ENCODE measurements at places on chromosomes 3 and 15. TPM values are rescaled to one million over a fixed set of nuclear protein-coding genes. Genes with fewer than 3 reads are reported as not detected.

- no peak for DNase-seq
Observed at GRCh38 chr3:16692486-16693344, 87.5 kb upstream of the DAZL start.

- no peak for DNase-seq
Observed at GRCh38 chr3:56939834-56940233, 120.6 kb upstream of the SPATA12 start.

GRCh38 chr3:46114323-46114988 is 87.2 kb upstream of the XCR1 start:
- no peak for DNase-seq

DNA sequence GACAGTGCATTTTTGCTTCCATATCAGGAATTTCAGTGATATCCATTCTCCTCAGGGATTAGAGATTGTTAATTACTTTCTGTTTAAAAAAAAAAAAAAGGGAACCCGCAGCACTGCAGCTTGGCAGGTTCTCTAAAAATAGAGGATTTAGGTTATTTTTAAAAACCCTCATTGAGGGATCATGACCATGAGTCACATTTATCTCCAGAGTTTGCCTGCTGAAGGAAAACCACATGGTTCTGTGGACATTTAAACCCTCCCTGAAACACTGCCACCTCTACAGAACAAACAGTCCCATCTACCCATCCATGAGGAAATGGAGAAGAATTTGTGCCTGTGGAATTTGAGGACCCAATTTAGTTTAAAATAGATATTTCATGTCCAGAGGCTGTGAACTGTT is 66.2 kb upstream of the UBE2E1 start:
- DNase-seq: no peak

DNA sequence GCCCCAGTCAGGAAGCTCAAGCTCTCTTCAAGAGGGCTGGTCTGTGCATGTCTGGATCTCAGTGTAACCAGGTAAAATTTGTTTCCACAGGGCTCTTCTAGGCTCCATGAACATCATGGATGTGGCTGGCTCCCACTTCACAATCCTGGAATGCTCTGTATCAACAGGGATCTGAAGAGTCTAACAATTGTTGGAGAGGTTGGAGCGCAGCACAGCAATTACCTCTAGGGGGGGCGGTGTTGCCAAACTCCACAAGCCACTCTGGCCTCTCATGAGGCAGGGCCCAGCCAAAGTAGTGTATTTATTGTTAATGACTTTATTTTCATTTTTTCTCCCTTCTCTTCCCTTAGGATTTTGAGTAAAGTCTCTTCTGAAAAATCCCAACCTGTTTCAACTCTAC is 6.1 kb upstream of the EIF2B5 start:
- peak; percentile 49 for DNase-seq

DNA sequence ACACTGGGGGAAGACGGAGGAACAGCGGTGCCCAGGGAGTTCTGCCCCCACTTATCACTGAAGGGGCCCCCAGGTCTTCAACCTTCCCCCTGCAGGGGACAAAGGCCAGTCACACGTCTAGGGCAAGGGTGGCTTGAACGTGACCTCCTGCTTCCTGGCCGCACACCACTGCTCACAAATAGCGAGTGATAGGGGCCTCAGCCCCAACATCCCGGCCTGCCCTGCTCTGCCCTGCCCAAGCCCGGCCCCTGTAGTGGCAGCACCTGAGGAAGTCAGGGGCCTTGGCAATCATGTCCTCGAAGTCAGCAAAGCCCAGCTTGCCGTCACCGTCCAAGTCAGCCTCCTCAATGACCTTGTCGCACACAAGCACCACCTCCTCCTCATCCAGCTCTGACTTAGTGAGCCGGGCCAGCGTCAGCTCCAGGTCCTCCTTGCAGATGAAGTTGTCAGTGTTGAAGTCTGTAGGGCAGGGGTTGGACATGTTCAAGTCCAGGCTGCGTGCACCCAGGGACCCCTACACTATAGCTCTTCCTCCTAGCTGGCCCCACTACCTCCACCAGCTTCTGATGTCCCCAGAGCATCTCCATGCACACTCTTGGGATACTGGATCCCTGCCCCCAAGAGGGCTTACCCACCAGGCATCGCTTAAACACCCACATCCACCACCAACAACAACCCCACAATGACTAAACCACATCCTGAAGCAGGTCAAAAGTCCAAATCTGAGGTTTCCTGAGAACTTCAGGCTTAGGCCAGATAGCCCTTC is 13.3 kb downstream of the SH2D7 start:
- DNase-seq: no peak

The SLC38A3 gene
- total RNA-seq: not detected

- DNase-seq: peak; percentile 58
Observed at GRCh38 chr3:129023909-129024308, 22.8 kb downstream of the EFCC1 start.

DNA sequence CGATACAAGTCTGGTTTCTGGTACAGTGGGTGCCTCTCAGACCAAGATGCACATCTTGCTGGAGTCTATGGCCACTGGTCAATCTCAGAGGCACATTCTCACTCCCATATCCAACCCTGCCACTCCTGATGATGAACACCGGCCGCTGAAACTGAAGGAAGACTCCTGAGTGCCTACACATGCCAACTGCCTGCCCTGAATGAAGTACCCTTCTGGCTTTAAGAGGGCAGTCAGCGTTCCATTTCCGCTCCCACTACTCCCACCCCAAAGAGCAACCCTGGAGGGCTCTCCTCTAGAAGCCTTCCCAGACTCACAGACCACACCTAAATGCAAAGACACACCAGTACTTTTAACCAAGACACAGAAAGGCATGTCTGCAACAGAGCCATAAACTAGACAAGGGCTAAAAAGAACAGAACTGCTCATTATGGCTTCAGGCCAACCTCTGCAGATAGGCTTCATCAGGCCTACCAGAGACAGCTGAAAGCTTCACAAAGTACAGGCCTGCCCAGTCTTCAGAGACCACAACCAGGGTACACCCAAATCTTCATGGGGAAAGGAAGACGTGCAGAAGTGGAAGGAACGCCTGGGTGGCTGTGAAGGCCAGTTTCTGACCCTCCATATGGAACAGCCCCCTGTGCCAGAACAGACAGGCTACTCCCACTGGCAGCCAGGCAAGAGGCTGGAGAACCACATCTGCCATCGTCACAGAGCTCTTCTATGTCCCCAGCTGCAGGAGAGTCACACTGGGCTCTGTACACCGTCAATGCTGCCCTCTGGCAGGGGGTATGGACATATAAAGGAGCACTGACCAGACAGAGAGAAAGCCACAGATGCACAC is 14.3 kb downstream of the ANP32A start:
- DNase-seq: no peak

GRCh38 chr15:70563561-70564095 is 199.7 kb downstream of the UACA start:
- no peak for DNase-seq

The WDR49 gene
- total RNA-seq: not detected

Data from OCI-LY7 (cell line).